CD4-positive, alpha-beta T cell (primary cell): ENCODE measurements at places on chromosomes 2 and 18. TPM values are rescaled to one million over a fixed set of nuclear protein-coding genes. Genes with fewer than 3 reads are reported as not detected.

ELOA2 gene
- total RNA-seq: not detected

SUCLG1 gene
- total RNA-seq: 37.1 TPM

FAM237A gene
- total RNA-seq: not detected

CNGA3 gene
- total RNA-seq: not detected

KIAA2012 gene
- total RNA-seq: not detected

RPRM gene
- total RNA-seq: not detected

LBH gene
- total RNA-seq: 131 TPM

CHST10 gene
- total RNA-seq: 1.5 TPM

PRSS56 gene
- total RNA-seq: not detected

SCYGR8 gene
- not detected for total RNA-seq

EVX2 gene
- total RNA-seq: not detected

ICOS gene
- 98.1 TPM for total RNA-seq

VSNL1 gene
- total RNA-seq: not detected

SMAD4 gene
- 82.9 TPM for total RNA-seq
